GM06990 (cell line): ENCODE measurements at places on chromosomes 2 and 18.

DNA sequence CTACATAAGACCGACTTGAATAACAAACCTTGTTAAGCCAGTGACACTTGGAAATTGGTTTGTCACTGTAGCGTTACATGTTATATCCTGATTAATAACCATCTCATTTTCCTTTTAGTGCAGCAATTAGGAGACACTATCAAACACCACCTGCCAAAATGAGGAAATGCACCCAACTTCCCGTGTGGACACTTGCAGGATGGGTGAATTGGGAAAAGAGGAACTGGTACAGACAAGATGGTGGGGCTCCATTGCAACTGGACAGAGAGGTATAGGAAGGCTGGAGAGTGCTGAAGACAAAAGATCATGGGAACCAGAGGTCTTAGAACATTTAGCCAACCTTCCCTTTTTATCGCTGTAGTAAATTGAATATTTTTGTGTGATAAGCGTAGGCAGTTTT lies 816.3 kb upstream of the HS6ST1 start:
- DNase-seq = no peak

DNA sequence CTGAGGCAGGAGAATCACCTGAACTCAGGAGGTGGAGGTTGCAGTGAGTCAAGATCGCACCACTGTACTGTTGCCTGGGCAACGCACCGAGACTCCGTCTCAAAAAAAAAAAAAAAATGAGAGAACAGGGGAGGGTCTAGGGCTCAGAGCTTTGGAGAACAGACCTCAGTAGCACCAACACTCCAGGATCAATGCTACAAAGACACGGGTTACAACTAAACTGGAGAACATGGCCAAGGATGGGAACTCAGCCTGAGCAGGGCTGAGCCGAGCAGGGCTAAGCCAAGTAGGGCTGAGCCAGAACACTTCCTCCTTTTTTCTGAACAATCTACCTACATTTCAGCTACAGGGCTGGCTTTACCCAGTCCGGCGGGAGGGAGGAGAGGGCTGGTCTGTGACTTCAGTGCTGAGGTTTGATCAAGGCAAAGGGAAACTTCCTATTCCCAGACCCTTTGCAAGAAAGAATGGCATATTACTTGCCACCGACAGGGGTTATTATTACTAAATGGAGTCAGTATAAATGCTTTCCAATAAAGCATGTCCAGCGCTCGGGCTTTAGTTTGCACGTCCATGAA lies 2.9 kb upstream of the CASP8 start:
- DNase-seq = peak; percentile 49

DNA sequence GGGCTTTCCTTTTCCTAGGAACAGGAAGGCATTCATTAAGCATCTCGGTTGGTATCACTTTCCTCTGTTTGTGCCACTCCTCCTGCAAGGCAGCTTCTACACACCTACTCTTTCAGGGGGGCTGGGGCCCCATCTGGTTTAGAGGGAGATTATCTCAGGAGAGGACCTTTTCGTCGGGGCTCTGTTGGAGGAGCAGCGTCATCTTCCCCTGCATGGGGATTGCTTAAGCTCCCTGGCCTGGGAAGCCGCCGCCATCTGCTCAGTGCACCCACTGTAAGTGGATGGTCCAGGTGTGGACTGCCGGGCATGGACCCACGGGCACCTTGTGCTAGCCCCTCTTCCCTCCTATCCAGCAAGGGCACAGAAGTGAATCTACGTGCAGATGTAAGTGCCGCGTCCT lies 355.3 kb upstream of the SMIM21 start:
- no peak for DNase-seq

DNA sequence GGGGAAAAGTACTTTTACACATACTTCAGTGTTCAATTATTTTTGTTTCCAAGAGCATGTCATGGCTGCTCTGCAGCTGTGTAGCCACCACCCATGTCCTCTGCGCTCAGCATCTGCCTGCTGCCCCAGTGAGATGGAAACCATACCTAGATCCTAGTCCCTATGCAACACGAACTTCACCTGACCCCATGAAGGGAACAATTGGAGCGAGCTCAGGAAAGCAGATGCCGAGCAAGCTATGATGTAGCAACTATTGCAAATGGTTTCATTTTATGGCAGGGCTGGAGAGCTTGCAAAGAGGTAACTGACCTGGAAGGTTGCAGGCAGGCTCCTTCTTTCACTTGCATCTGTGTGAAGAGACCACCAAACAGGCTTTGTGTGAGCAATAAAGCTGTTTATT lies 1.3 kb upstream of the CCDC141 start:
- no peak for DNase-seq

GRCh38 chr18:40168026-40168425 lies 1787.0 kb upstream of the PIK3C3 start:
- DNase-seq = no peak

DNA sequence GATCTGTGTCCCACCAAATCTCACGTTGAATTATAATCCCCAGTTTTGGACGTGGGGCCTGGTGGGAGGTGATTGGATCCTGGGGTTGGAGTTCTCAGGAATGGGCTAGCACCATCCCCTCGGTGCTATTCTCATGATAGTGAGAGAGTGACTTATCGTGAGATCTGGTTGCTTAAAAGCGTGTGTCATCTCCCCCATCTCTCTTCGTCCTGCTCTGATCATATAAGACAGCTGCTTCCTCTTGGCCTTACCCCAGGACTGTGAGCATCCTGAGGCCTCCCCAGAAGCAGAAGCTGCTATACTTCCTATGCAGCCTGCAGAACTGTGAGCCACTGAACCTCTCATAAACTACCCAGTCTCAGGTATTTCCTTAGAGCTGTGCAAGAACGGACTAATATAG lies 163.7 kb upstream of the NDUFV2 start:
- DNase-seq = no peak

DNA sequence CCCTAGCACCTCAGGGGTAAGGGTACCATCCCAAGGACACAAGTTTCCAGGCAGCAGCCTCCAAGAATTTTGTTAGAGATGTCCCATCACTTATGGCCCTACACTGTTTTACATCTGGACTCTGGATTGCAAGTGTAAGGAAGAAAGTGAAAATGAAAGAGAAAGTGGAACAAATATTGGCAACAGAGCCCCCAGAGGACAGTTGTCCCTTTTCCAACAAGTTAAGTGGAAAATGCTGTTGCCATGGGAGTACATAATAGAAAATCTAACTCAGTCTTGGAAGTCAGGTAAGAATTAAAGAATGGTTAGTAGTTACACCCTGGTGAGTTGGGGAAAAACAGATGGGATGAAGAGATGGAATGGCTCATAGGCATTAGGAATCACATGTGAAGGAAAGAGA lies 50.6 kb downstream of the TTC21B start:
- no peak for DNase-seq

GRCh38 chr2:223196331-223196730 lies 144.3 kb downstream of the KCNE4 start:
- DNase-seq = no peak

DNA sequence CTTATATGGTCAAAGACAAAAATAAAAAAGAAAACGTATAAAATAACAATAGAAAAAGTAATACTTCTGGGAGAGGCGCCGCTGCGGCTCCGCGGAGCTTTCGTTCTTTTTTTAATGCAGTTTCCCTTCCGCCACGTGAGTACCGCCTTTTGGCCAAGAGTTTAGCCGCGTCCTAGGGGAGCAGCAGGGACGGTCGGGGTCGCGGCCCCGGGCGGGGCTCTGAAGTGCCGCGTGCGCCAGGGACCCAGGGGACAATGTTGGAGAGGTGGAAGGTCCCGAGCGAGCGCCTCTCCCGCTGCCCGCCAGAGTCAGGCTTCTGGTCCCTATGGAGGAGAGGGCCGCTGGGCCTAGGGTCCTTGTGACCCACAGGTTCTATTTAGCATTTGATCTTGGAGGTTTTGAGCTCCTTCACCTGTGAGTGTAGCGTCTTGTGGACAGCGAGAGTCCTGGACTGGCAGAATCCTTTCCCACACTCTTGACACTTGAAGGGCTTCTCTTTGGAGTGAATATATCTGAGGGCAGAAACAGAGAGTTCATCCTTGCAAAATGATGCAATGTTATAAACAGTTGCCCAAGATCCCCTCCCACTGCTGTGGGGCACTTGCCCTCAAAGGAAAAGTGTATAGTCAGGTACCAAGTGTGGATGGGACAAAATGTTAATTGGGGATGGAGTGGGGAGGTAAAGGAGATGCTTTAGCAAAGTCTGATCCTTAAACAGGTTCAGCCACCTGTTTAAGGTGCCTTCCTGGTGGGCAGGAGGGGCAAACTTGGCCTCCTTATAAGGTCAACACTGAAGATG lies 6.3 kb downstream of the OSR1 start:
- DNase-seq = no peak

- no peak for DNase-seq
Measured at GRCh38 chr2:113081488-113082210, 13.9 kb downstream of the IL1F10 start.

DNA sequence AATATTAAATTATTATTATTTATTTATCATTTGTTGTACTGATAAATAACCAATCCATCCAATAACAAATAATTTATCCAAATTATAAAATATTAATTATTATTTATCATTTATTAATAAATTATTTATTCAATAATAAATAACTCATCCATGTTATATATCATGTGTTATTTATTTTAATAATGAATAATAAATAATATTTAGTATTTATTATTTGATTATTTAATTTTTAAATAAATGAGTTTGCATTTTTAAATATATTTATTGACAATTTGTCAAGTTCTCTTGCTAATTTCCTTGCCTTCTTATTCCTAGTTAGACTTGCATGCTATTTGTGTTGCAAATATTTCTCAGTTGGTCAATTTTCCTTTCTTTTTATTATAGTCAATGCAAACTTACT lies 995.4 kb downstream of the TSN start:
- no peak for DNase-seq

- peak; percentile 7 for DNase-seq
Measured at GRCh38 chr2:182186132-182186735, 200.6 kb downstream of the PPP1R1C start.

- DNase-seq = no peak
Measured at GRCh38 chr2:185147361-185147760, 549.0 kb downstream of the ZNF804A start.

DNA sequence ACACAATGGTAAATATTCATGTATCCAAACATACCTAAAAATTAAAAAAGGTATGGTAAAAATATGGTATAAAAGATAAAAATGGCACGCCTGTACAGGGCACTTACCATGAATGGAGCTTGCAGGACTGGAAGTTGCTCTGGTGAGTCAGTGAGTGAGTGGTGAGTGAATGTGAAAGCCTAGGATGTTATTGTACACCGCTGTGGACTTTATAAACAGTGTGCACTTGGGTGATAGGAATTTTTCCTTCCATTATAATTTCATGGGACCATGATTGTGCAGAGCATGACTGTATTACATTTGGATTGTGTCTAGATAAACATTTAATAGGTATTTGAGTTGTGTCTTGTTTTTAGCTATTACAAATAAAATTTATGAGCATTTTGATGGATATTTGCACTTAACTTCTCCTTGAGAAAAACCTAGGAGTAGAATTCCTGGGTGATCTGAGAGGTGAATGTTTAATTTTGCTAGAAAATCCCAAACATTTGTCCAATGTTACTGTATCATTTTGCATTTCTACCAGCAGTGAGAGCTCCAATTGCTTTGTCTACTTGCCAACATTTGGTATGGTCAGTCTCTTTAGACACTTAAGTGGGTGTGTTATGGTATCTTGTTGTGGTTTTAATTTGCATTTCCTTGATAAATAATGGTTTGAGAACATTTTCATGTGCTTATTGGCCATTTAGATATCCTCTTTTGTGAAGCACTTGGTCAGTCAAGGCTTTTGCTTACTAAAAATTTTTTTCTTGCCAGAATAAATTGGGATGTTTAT lies 81.7 kb downstream of the BCL2L11 start:
- DNase-seq = no peak

DNA sequence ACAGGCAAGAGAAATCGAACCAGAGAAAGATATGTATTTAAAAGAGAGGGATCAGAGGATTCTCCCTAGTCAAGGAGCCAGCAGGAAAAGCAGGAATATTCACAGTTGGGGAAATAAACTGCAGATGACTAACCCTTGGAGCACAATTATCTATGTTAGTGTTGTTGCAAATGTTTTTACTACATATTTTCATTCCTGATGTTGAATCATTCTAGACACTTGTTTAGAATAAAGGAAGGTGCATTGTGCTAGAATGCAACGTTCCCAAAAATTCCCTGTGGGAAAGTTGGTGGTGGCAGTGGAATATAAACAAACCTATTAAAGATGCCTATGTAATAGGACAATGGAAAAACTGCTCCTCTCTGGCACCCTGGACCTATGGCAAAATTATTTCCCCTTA lies 63.3 kb downstream of the DTNA start:
- DNase-seq = no peak

GRCh38 chr2:12612671-12613070 lies 104.1 kb upstream of the TRIB2 start:
- no peak for DNase-seq
